Hematopoietic multipotent progenitor cell (in vitro differentiated cells): ENCODE measurements at places on chromosomes 2 and 18. TPM values are rescaled to one million over a fixed set of nuclear protein-coding genes. Genes with fewer than 3 reads are reported as not detected.

Gene SLC9A4
- total RNA-seq: not detected

Gene KCNJ3
- not detected for total RNA-seq

Gene STEAP3
- 13.5 TPM for total RNA-seq

Gene FIGN
- total RNA-seq: under 0.01 TPM

Gene CHCHD5
- 29.6 TPM for total RNA-seq

Gene TBR1
- total RNA-seq: under 0.01 TPM

Gene SPRED2
- 5.4 TPM for total RNA-seq

Gene C18orf54
- 1.6 TPM for total RNA-seq

Gene DRC1
- not detected for total RNA-seq

Gene SERPINB11
- total RNA-seq: not detected

Gene DLX2
- total RNA-seq: under 0.01 TPM

Gene CROCC2
- total RNA-seq: not detected

Gene GPR39
- total RNA-seq: under 0.01 TPM

Gene RAB27B
- 6.5 TPM for total RNA-seq

Gene MDH1B
- 1.3 TPM for total RNA-seq

Gene CD207
- total RNA-seq: not detected

Gene TMEM200C
- not detected for total RNA-seq

Gene GULP1
- total RNA-seq: under 0.01 TPM

Gene ABCG8
- under 0.01 TPM for total RNA-seq

Gene TCF4
- 127 TPM for total RNA-seq

Gene CHN1
- total RNA-seq: 0.54 TPM

Gene SOWAHC
- total RNA-seq: under 0.01 TPM

Gene FEV
- not detected for total RNA-seq

Gene SERPINB3
- total RNA-seq: not detected

Gene HOXD9
- not detected for total RNA-seq

Gene CD226
- 0.81 TPM for total RNA-seq

Gene BOLL
- not detected for total RNA-seq

Gene CHRNG
- total RNA-seq: not detected

Gene CCBE1
- total RNA-seq: under 0.01 TPM

Gene PRKAG3
- not detected for total RNA-seq

Gene LGALSL
- 2.2 TPM for total RNA-seq

Gene HNMT
- total RNA-seq: 1.1 TPM

Gene ADAM23
- under 0.01 TPM for total RNA-seq

Gene LCT
- 0.27 TPM for total RNA-seq

Gene GAREM2
- 0.54 TPM for total RNA-seq
